ENCODE measurements at places on chromosomes 7 and 10.

DNA sequence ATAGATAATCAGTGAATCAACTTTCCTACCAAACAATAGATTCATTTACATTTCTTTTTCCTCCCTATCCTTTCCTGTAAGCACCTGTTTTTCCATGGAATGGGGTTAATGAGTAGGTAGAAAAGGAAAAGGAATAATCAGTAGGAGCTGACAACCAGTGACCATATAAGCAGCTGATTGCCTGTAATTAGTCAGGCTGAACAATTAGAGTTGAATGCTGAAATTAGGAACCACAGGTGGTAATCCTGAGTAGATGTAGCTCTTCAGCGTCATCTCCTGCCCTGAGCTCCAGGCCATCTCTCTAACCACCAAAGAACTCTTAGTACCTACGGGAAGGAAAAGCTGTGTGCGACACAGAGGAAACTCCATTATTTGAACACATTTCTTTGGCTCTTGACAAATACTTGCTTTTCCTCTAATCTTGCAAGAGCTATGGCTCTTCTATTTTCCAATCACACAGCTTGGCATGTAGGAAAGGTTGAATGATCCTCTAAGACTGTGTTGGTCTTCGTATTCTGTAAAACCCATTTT lies 63.8 kb downstream of the KLHDC10 start:
- H3K27ac ChIP-seq: peak overlapping the region; percentile 89
- DNase-seq: no peak
- H3K27me3 ChIP-seq: no peaks in the 10 kb centered on the region
- no peak overlapping the region for H3K4me3 ChIP-seq
- peaks cover 75% of the 10 kb centered on the region for H3K4me1 ChIP-seq

- H3K4me3 ChIP-seq: no peak overlapping the region
- no peaks in the 10 kb centered on the region for H3K36me3 ChIP-seq
- DNase-seq: no peak
- no peaks in the 10 kb centered on the region for H3K27me3 ChIP-seq
Observed at GRCh38 chr7:5477723-5478531, 54.3 kb upstream of the TNRC18 start.

GRCh38 chr10:116281775-116282174 lies 8.8 kb upstream of the GFRA1 start:
- H3K36me3 ChIP-seq: no peaks in the 10 kb centered on the region
- no peaks in the 10 kb centered on the region for H3K4me1 ChIP-seq
- H3K27me3 ChIP-seq: no peaks in the 10 kb centered on the region
- no peak overlapping the region for H3K4me3 ChIP-seq
- no peak overlapping the region for H3K27ac ChIP-seq

GRCh38 chr10:86190291-86190690 lies 176.3 kb downstream of the GRID1 start:
- no peak for DNase-seq
- H3K36me3 ChIP-seq: no peaks in the 10 kb centered on the region
- no peak overlapping the region for H3K27ac ChIP-seq
- no peaks in the 10 kb centered on the region for H3K27me3 ChIP-seq

DNA sequence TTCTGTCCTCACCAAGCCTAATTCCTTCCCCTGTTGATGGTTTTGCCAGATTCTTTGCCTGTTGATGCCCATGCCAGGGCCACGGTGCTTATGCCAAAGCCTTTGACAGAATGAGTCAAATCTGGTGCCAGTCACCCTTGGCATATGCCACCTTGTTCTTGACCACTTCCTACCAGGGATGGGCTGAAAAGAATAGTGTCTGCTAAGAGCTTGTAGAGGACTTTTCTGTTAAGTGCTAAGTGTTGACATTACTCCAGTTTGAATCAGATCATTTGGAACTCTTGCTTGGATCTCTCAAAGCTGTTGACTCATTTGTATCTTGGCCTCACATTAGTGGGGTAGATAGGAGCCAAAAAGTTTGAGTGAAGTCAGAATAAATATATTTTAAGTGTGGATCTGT lies 661.2 kb downstream of the AUTS2 start:
- no peaks in the 10 kb centered on the region for H3K36me3 ChIP-seq
- no peak overlapping the region for H3K4me3 ChIP-seq
- H3K4me1 ChIP-seq: no peaks in the 10 kb centered on the region
- no peaks in the 10 kb centered on the region for H3K27me3 ChIP-seq
- no peak for DNase-seq
- H3K27ac ChIP-seq: no peak overlapping the region

GRCh38 chr10:133197786-133198185 lies 32.2 kb upstream of the UTF1 start:
- H3K36me3 ChIP-seq: no peaks in the 10 kb centered on the region
- H3K27ac ChIP-seq: no peak overlapping the region
- H3K4me3 ChIP-seq: no peak overlapping the region
- H3K27me3 ChIP-seq: peaks cover 63% of the 10 kb centered on the region

DNA sequence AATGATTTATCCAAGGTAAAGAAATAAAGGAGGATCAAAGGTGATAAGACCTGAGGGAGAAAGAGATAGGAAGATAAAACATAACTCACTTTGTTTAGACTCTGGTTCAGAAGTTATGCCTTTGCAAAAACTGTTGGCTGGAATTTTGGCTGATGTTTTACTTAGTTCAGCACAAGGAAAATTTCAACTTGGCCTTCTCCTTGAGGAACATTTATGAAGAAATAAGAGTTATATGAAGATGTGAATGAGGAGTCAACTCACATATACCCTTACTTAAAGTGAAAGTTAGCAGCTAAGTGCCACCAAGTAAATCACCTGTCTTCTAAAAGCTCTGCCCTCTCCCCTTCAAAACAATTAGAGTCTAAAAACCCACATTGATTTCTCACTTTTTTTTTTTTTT lies 39.7 kb upstream of the COL1A2 start:
- no peaks in the 10 kb centered on the region for H3K4me1 ChIP-seq
- H3K27me3 ChIP-seq: no peaks in the 10 kb centered on the region
- no peak overlapping the region for H3K27ac ChIP-seq
- no peak for DNase-seq

DNA sequence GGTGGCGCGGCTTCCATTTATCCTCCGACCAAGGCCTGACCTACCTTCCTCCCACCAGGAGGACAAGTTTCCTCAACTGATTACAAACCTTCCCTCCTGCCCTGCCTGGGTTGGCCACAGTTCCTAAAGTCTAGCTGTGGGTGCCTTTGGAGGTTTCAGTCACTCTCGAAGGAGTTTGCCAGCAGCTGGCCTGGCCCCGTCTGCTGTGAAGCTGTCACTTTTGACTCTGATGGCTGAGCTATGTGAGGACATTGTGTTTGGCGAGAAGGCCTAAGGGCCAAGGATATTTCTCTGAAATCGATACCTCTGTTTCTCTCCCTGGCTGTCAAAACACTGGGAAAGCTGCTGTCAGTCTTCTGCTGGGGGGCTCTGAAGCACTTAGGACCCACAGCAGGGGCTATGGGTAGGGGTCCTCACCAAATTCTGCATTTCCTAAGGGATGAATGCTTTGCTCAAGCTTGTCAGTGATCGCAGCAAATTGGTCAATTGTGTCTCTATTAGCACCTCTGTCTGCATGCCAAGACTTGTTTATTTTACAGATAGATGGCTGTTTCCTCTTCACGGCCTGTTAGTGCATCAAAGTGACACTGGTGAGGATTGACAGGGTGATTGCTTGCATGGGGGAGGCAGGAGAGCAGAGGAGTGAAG lies 31.9 kb upstream of the SAMD8 start:
- H3K27ac ChIP-seq: no peak overlapping the region
- no peaks in the 10 kb centered on the region for H3K27me3 ChIP-seq
- DNase-seq: no peak
- H3K36me3 ChIP-seq: no peaks in the 10 kb centered on the region
- no peaks in the 10 kb centered on the region for H3K4me1 ChIP-seq
- H3K4me3 ChIP-seq: no peak overlapping the region

DNA sequence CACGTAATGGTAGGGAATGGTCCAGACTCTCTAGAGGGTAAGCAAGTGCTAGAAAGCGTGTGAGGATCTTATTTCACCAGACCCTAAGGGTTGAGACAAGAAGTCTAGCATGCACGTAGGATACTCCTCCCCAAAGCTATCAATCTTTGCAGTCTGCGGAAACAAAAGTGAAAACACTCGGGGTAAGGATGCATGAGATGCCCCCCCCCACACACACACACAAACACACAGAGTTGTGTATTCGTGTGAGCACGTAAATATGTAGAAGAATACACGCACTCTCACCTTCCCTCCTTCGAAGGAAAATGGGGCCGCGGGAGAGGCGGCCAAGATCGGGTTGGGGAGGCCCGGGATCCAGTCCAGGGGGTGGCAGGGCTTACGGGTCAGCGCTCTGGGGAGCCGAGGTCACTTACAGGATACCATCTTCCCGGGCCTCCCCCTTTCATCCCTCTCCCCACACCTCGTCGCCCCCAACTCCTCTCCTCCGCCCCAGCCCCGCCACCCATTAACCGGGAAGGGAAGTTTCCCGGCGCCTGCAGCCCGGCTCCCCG lies 455 bp downstream of the CUL2 start:
- DNase-seq: peak; percentile 59
- no peaks in the 10 kb centered on the region for H3K4me1 ChIP-seq
- H3K27me3 ChIP-seq: no peaks in the 10 kb centered on the region
- H3K36me3 ChIP-seq: peaks cover 12% of the 10 kb centered on the region

- H3K27me3 ChIP-seq: peaks cover 2% of the 10 kb centered on the region
- no peak overlapping the region for H3K4me3 ChIP-seq
- no peaks in the 10 kb centered on the region for H3K36me3 ChIP-seq
Observed at GRCh38 chr10:124004663-124005004, 88.8 kb downstream of the CHST15 start.

- H3K27ac ChIP-seq: no peak overlapping the region
- DNase-seq: no peak
- peaks cover 46% of the 10 kb centered on the region for H3K36me3 ChIP-seq
Observed at GRCh38 chr7:101916876-101917275, 99.5 kb downstream of the CUX1 start.
